ENCODE measurements at places on chromosomes 6 and 20. TPM values are rescaled to one million over a fixed set of nuclear protein-coding genes. Genes with fewer than 3 reads are reported as not detected.
A peak's percentile ranks its signal among the peaks of the same experiment; 100 is the strongest.

GRCh38 chr20:13212750-13213149, 8.3 kb upstream of the ISM1 start:
- no peaks in the 10 kb centered on the region for H3K36me3 ChIP-seq
- H3K4me1 ChIP-seq, result 0 out of 2 replicates have a peak, but pooled peaks cover 14% of the 10 kb centered on the region
- H3K27ac ChIP-seq, result no peak overlapping the region
- DNase-seq, result no peak

- H3K4me1 ChIP-seq, result peaks cover 44% of the 10 kb centered on the region
- peak overlapping the region; percentile 76 for H3K27ac ChIP-seq
- no peaks in the 10 kb centered on the region for H3K27me3 ChIP-seq
- H3K4me3 ChIP-seq, result no peak overlapping the region
Measured at GRCh38 chr6:15430931-15431405, 185.1 kb downstream of the JARID2 start.

DNA sequence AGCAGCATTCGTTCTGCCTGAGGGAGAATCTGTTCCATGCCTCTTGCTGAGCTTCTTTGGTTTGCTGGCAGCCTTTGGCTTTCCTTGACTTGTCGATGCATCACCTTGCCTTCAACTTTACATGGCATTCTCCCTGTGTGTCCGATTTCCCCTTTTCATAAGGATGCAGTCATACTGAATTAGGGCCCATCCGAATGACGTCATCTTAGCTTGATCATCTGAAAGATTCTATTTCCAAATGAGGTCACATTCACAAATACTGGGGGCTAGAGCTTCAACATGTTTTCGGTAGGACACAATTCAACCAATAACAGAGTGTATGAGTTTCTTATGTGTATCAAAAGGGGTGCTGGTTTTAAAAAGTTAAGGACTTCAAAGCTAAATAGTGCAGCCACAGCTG, 27.8 kb upstream of the HECA start:
- H3K27ac ChIP-seq, result no peak overlapping the region
- H3K4me1 ChIP-seq, result no peaks in the 10 kb centered on the region
- H3K27me3 ChIP-seq, result no peaks in the 10 kb centered on the region
- DNase-seq, result no peak

- no peak for DNase-seq
- no peaks in the 10 kb centered on the region for H3K27me3 ChIP-seq
- H3K36me3 ChIP-seq, result 0 out of 2 replicates have a peak, but pooled peaks cover 6% of the 10 kb centered on the region
- no peak overlapping the region for H3K27ac ChIP-seq
Measured at GRCh38 chr6:111410371-111410770, 72.6 kb downstream of the REV3L start.

DNA sequence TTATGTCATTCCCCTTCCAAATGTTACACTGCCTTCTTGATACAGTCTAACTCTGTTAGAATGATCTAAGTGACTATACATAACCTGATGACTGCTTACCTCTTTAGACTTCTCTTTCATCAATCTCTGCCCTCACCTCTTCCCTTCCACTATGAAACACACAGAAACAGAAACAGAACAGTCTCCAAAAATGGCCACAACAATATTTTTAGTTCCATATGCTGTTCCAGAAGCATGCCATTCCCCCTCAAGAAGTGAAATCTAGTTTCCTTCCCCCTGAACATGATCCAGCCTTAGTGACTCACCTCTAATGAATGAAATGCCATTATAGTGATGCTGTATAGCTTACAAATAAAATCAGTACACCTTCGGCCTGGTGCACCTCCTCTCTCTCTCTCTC, 229.3 kb upstream of the TENT5A start:
- no peak for DNase-seq
- no peaks in the 10 kb centered on the region for H3K36me3 ChIP-seq
- H3K27me3 ChIP-seq, result no peaks in the 10 kb centered on the region
- H3K4me1 ChIP-seq, result peaks cover 25% of the 10 kb centered on the region

GRCh38 chr6:152127432-152128165, 320.1 kb downstream of the ESR1 start:
- no peaks in the 10 kb centered on the region for H3K36me3 ChIP-seq
- peaks cover 14% of the 10 kb centered on the region for H3K4me1 ChIP-seq
- H3K4me3 ChIP-seq, result no peak overlapping the region
- no peaks in the 10 kb centered on the region for H3K27me3 ChIP-seq

- H3K36me3 ChIP-seq, result no peaks in the 10 kb centered on the region
- no peak for DNase-seq
- peaks cover 87% of the 10 kb centered on the region for H3K4me1 ChIP-seq
- no peaks in the 10 kb centered on the region for H3K27me3 ChIP-seq
- no peak overlapping the region for H3K4me3 ChIP-seq
Measured at GRCh38 chr20:50218987-50219435, 28.4 kb downstream of the CEBPB start.

GRCh38 chr20:47821481-47822100, 36.3 kb upstream of the SULF2 start:
- peak overlapping the region; percentile 74 for H3K27ac ChIP-seq
- no peaks in the 10 kb centered on the region for H3K36me3 ChIP-seq
- H3K4me3 ChIP-seq, result no peak overlapping the region
- peaks cover 55% of the 10 kb centered on the region for H3K4me1 ChIP-seq
- H3K27me3 ChIP-seq, result no peaks in the 10 kb centered on the region
- peak; percentile 82 for DNase-seq

DNA sequence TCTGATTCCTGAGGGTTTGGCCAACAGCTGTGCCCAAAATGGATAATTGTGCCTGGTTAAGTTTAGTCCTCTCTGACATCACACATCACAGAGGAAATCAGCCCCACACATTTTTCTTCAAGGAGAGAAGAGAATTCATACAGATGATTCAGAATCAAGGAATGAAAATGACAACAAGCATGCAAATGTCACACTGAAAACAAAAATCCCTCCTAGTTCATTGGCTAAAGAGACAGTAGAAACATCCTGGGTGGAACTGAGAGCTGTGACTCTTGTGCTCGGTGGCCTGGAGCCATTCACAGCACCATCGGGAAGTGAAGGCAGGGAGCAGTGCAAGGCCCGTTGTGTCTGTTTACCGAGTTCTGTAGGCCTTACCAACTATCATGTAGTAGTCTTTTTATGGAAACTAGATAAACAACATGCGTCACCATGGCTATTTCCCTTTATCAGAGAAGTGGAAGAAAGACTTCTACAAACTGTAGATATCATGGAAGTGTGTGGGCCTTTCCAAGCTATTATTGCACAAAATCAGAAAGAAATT, 81.7 kb upstream of the TENT5A start:
- H3K27ac ChIP-seq, result no peak overlapping the region
- 0 out of 2 replicates have a peak, but pooled peaks cover 5% of the 10 kb centered on the region for H3K4me1 ChIP-seq
- H3K27me3 ChIP-seq, result no peaks in the 10 kb centered on the region
- H3K4me3 ChIP-seq, result no peak overlapping the region
- no peaks in the 10 kb centered on the region for H3K36me3 ChIP-seq

DNA sequence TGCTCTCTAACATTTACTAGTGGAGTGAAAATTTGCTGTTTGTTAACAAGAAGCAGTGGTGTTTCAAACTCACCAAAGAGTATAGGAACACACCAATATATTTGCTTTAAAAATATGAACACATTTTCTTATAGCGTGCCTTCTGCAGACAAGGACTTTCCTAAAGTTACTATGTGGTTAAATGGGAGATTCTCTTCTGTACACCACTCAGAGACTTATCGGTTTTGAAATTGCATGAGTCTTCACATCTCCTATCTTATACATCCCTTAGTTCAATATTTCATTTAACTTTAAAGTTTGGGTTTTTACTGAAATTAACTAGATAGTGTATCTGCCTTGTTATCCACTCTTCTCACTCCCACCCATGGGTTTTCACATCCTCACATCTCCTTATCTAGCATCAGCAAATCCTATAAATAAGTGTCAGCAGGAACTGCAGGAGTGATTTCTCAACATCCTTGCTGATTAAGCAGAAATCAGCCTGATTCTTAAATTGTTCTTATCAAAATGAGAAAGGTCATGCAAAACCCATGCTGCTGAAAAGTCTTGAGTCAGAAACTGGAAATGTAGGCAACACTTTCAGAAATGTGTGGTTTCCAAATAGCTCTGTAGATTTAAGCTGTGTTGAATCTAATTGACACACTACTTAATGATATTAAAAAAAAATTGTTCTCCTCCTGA, 1075.6 kb upstream of the GJE1 start:
- DNase-seq, result no peak
- no peak overlapping the region for H3K4me3 ChIP-seq
- H3K27me3 ChIP-seq, result no peaks in the 10 kb centered on the region
- H3K27ac ChIP-seq, result no peak overlapping the region
- no peaks in the 10 kb centered on the region for H3K4me1 ChIP-seq

- H3K36me3 ChIP-seq, result no peaks in the 10 kb centered on the region
- no peak for DNase-seq
- no peaks in the 10 kb centered on the region for H3K27me3 ChIP-seq
- H3K27ac ChIP-seq, result no peak overlapping the region
Measured at GRCh38 chr6:26251354-26252076, 113.5 kb upstream of the BTN3A2 start.

- DNase-seq, result no peak
- no peaks in the 10 kb centered on the region for H3K27me3 ChIP-seq
- no peaks in the 10 kb centered on the region for H3K4me1 ChIP-seq
- H3K4me3 ChIP-seq, result no peak overlapping the region
- H3K36me3 ChIP-seq, result no peaks in the 10 kb centered on the region
Measured at GRCh38 chr6:56671160-56671559, 28.5 kb upstream of the DST start.

DNA sequence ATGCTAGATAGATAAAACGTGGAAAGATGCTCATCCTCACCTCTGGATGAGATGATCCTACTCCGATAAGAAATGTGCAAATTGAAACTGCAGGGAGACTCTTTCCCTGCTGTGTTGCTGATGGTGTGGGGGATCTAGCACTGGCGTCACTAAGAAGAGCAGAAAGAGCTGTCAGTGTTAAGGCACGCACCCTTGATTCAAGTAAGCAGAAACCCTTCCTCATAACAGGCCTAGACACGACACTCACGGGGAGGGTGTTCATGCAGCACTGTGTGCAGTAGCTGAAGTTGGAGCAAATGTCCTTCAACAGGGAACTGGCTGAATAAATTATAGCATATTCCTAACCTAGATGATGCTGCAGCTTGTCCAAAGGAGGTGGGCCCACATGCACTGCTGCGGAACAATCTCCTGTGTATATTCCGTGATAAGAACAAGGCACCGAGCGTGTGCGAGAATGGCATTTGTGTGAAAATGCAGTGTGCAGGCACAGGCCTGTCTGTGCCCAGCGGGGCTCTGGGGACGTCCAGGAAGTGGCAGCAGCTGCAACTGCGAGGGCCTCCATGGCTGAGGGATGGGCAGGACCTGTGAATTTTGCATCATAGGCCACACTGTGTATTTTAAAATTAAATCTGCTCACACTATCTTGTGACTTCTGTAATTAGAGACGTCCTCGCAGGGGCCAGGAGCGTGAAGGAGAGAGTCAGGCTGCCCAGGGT, 64.0 kb downstream of the TCP11 start:
- no peaks in the 10 kb centered on the region for H3K27me3 ChIP-seq
- no peak for DNase-seq
- H3K4me1 ChIP-seq, result no peaks in the 10 kb centered on the region
- H3K27ac ChIP-seq, result no peak overlapping the region
- no peak overlapping the region for H3K4me3 ChIP-seq

- H3K36me3 ChIP-seq, result no peaks in the 10 kb centered on the region
- no peak overlapping the region for H3K4me3 ChIP-seq
- H3K4me1 ChIP-seq, result no peaks in the 10 kb centered on the region
- H3K27me3 ChIP-seq, result no peaks in the 10 kb centered on the region
Measured at GRCh38 chr6:21899708-21900107, 306.2 kb downstream of the SOX4 start.

DNA sequence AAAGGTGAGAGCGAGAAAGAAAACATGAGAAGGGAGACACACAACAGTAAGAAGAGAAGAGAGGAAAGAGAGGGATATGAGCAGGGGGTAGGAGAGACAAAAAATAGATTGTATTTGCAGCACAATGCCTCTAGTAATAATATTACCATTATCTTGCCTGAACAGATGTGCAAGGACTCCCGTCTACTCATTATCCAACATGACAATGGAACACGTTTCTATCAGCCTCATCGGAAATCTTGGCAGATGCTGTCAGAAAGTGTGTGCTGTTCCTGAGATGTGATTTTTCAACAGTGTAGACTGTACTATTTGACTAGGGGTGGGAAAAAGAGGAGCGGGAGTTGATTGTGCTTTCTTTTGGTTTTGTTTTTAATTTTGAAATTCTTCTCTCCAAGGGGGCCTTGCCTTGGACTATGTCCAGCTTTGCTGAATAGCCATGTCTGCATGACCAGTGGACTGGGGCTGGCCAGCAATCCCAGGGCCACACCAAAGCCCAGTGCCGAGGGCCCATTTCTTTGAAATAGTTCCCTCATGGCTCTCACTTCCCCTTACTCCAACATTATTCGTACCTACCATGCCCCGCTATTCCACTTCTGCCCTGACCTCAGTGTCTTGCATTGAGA, 11.3 kb upstream of the TRAM2 start:
- DNase-seq, result no peak
- peaks cover 8% of the 10 kb centered on the region for H3K4me1 ChIP-seq
- H3K4me3 ChIP-seq, result no peak overlapping the region
- no peaks in the 10 kb centered on the region for H3K27me3 ChIP-seq
- H3K36me3 ChIP-seq, result no peaks in the 10 kb centered on the region

- no peaks in the 10 kb centered on the region for H3K36me3 ChIP-seq
- H3K27ac ChIP-seq, result no peak overlapping the region
- no peaks in the 10 kb centered on the region for H3K4me1 ChIP-seq
- no peak for DNase-seq
- no peak overlapping the region for H3K4me3 ChIP-seq
Measured at GRCh38 chr6:130559166-130559565, 193.3 kb downstream of the TMEM200A start.

GRCh38 chr6:165767228-165767627, 104.2 kb upstream of the PDE10A start:
- no peak for DNase-seq
- no peaks in the 10 kb centered on the region for H3K4me1 ChIP-seq
- H3K27me3 ChIP-seq, result peaks cover 77% of the 10 kb centered on the region
- no peak overlapping the region for H3K4me3 ChIP-seq
- H3K36me3 ChIP-seq, result no peaks in the 10 kb centered on the region

DNA sequence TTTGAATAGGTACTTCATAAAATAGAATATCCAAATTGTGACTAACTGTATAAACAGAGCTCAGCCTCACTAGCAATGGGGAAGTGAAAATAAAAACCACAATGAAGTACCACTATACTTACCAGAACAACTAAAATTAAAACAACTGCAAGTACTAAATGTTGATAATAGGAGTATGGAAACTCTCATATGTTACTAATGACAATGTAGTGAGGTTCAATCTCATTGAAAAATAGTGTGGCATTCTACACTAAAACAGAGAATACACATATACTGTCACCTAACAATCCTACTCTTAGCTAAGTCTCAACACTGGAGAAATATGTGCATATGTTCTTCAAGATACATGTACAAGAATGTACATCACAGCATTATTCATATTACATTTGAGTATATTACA, 132.0 kb upstream of the CARMIL1 start:
- H3K4me3 ChIP-seq, result no peak overlapping the region
- DNase-seq, result no peak
- no peaks in the 10 kb centered on the region for H3K27me3 ChIP-seq
- no peaks in the 10 kb centered on the region for H3K36me3 ChIP-seq
- H3K4me1 ChIP-seq, result no peaks in the 10 kb centered on the region

Gene PNPLA1
- not detected for total RNA-seq

Gene ENPP4
- 6.2 TPM for total RNA-seq

Gene TSPO2
- total RNA-seq, result not detected

Gene CSNK2A1
- total RNA-seq, result 187 TPM

Gene PHIP
- total RNA-seq, result 20.6 TPM

Gene ZNF311
- 2.1 TPM for total RNA-seq

Gene ADAT2
- 5.5 TPM for total RNA-seq

Gene FILIP1
- 0.15 TPM for total RNA-seq

Data from PC-9 (cell line).